NCI-H2081 (cell line): ENCODE measurements at places on chromosomes 7 and 10.

GRCh38 chr7:89265631-89266030, 470.1 kb upstream of the TEX47 start:
- DNase-seq, result no peak

GRCh38 chr7:70040970-70041766, 442.9 kb downstream of the AUTS2 start:
- DNase-seq, result peak; percentile 22

- peak; percentile 18 for DNase-seq
Observed at GRCh38 chr7:94049615-94050014, 45.5 kb upstream of the BET1 start.

DNA sequence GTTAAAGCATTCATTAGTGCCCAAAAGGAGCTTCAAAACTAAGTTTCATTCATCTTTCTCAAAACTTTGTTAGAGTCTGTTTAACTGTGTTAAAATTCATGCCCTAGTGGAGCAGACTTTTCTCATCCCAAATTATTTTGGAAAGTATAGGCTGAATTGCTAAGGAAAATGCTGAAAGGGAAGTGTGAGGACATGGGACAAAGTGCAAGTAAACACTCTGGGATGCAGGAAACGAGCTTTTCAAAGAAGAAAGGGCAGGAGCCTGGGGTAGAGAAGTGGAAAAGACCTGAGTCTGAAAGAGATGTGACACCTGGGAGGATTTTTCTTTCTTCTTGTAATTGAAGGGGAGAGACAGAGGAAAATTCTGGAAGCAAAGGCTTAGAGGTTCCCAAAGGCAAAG, 93.1 kb upstream of the ANKRD1 start:
- DNase-seq, result no peak

DNA sequence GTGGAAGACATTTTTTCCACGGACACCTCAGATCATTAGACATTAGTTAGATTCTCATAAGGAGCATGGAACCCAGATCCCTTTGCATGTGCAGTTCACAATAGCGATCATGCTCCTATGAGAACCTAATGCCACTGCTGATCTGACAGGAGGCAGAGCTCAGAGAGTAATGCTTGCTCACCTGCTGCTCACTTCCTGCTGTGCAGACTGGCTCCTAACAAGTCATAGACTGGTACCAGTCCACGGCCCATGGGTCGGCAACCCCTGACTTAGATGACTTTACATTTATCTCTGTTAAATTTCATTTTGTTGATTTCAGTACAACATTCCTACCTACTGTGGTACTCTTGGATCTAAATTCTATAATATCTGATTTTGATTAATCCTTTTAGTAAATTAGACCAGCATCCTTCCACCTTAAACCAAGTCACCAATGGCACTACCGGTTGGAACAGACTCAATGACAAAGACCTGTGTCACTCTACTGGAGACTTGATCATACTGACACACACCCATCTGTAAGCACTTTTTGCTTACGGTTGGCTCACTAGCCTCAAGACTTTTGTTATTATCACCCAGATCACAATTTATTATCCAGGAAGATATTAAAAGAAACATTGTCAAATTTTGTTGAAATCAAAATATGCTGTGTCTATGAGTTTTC, 8.0 kb upstream of the CCDC71L start:
- no peak for DNase-seq

GRCh38 chr7:55133630-55134358, 115.0 kb downstream of the EGFR start:
- no peak for DNase-seq

DNA sequence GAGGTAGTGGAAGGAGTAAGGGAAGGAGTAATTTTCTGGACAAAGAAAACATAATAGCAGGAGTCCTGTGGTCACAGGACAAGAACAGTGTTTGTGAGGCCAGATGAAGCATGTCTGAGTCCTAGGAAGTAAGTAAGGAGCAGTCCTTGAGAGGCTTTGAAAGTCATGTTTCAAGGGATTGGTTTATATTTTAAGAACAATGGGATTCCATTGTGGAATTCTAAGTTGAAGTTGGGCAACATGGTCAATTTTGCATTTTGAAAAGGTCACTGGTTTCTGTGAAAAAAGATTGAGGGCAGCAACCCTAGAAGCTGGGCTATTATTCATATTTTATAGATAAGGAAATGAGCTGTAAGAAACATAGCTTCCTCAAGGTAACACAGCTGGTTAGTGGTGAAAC, 10.8 kb upstream of the SLC25A28 start:
- DNase-seq, result no peak

DNA sequence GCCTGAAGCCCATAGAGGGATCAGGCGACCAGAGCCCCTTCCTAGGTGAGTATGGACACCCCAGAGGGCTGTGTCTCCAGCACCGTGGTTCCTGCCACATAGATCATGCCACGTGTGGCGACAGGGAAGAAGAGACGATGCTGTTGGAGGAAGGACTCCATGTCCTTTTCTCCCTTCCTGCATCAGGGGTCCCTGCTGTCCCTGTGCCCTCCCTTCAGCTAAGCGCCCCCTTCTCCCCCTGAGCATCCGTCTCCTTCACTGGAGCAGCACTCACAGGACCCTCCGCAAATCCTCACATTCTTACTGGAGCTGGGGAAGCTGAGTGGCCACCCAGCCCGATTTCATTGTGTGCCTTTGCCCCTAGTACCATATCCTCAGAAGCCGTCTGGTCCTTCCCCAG, 85.6 kb upstream of the NPS start:
- no peak for DNase-seq

GRCh38 chr7:140232957-140233917, 56.5 kb upstream of the KDM7A start:
- DNase-seq, result no peak

DNA sequence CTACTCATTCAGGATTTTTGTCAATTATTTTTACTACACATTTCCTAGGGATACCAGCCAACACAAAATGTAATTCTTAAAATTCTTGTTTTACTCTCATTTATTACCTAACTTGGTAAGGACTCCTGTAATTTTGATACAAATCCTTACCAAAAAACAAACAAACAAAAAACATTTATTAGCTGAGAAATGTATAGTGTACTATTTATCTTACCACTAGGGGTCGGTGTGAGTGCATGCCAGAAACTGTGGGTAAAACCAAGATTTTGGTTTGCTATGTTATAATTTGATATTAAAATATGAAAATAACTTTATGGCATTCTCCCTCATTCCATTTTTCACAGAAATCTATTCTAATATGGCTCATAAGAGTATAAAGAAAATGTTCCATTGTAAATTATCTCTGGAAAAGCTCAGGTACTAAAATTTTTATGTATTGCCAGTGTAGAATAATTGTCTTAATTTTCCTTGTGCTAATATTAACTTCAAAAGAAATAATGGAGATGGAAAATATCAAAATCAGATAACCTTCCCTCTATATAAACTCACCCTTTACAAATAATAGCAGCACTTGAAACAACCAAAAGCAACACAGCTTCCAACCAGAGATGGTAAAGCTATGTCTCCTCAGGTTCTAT, 290.8 kb upstream of the PCDH15 start:
- DNase-seq, result no peak

DNA sequence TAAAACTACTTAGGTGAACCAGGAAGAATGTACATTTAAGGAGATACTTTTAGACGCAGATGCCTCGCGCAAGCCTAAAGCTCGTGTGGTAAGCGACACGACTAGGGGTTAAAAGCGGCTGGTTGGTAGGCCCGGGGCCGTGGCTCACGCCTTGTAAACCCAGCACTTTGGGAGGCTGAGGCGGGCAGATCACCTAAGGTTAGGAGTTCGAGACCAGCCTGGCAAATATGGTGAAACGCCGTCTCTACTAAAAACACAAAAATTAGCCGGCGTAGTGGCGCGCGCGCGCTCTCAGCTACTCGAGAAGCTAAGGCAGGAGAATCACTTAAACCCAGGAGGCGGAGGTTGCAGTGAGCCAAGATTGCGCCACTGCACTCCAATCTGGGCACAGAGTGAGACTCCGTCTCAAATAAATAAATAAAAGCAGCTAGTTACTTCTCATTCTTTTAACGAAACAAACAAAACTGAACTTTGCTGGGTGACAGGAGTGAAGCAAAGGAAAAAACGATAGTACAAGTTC, 879 bp downstream of the NUDT5 start:
- DNase-seq, result no peak

DNA sequence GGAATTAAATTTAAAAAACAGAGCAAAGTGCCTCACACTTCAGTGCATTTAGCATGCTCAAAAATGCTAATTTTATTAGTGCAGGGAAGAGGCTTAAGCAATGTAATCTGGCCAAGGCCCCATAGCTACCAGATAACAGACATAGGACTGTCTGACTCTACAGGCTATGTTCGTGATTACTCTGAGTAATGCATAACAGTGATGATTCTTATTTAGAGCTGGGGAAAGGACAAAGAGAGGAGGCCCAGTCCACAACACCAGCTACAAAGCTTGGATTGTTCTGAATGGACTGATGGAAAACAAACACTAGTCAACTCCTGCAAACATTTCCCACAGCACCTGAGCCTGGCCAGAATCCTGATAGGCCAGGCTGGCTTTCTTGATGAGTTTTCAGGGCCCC, 8.4 kb upstream of the CH25H start:
- no peak for DNase-seq

- no peak for DNase-seq
Observed at GRCh38 chr7:74380720-74381119, 73.0 kb upstream of the GTF2IRD1 start.

DNA sequence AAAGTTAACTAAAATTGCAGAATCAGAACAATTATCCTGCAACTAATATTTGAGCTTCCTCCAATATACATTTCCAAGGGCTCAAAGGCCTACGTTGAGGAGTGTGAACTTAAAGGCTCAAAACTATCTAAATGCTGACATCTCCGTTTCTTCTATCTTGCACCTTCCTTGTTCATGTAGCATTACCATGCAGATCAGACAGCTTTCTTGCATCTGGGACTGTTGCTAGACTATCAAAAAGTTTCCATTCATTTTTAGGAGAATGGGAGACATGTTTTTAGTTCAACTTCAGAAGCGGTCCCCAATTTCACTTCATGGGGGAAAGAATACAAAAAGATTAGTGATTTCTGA, 2.9 kb downstream of the ANKRD1 start:
- DNase-seq, result no peak

DNA sequence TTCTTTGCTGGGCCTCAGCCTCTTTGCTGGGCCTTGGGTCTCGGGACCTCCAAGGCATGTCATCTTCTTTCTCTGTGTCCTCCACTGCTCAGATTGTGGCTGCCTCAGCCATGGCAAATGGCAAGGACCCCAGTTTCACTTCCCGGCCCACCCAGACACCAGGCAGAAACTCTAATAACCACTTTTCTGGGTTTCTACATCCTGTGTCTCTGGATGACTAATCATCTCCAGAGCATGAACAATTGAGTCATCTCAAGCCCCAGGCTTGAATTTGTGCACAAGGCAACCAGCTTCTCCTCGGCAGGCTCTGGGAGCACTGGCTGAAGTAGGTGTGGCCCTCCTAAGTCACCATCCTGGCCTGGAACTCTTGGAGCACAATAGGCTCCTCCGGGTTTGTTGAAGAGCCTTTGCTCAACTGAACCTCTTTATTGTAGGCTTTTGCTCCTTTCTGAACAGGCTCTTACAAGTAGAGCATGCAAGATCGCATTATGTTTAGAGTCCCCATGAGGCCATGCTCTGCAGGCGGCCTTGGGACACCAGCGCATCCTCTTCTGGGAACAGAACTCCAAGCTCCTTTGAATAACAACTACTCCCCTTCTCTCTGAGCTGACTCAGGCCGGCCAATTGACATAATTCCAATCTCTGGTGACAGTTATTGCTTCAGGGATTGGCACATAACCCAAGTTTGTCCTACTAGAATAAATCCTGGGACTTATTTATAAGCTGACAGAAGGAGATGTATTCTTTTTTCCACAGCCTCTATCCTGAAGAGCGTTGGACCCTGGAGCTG, 218.1 kb downstream of the WDR11 start:
- no peak for DNase-seq

GRCh38 chr10:72759584-72759983, 67.6 kb downstream of the MCU start:
- DNase-seq, result no peak

DNA sequence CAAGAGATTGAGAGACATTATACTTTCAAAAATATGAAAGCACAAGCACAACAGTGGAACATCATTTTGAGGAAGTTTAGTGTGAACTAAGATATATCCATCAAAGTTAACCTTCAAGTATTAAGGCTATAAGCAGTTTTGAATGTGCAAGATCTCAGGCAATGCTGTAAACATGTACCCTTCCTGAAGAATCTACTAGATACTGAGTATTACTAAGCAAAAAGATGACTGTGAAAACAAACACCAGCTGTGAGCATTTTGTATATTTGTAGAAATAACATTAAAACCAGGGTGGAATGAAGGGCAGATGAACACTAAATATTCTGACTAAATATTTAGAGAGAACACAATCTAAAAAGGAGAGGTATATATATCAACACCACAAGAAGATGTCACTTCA, 41.3 kb upstream of the ADRA2A start:
- no peak for DNase-seq

DNA sequence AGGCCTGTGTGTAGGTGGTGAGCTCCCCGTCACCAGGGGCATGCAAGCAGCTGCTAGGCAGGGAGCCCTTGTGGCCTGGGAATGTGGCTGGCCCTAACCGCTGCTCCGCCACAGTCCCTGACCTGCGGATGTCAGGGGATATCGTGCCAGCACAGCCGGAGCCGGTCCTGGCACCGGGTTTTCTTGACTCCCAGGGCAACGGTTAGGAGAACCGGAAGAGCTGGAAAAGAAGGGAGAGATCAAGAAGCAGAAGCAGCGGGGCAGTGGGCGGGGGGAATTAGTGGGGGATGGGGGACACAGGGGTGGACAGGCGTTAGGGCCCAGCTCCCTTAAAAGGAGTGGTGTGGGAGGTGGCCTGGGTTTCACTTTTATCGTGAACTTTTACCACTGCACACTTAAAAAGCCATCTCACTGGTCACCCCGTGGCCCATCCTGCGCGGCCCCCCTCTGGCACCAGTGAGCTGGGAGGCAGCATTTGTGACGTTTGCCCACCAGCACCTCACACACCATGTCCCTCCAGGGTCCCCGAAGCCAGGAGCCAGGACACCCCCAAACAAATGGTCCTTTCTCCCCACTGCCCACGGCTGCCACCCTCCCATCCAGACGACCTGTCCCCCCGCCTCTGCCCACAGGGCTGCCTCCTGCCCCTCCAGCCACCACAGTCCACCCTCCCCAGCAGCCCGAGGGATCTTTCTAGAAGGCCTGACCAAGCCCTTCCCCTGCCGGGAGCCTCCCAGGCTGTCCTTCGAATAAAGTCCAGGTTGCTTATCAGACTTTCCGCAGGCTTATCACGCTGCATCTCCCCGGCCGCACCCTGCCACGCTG, 1.8 kb upstream of the MICALL2 start:
- no peak for DNase-seq

- DNase-seq, result no peak
Observed at GRCh38 chr10:86664341-86665217, 3.7 kb upstream of the LDB3 start.

- no peak for DNase-seq
Observed at GRCh38 chr10:102777711-102778453, 34.1 kb downstream of the WBP1L start.
